Midbrain (tissue), 1 donor: ENCODE measurements at places on chromosomes 5 and 9.

DNA sequence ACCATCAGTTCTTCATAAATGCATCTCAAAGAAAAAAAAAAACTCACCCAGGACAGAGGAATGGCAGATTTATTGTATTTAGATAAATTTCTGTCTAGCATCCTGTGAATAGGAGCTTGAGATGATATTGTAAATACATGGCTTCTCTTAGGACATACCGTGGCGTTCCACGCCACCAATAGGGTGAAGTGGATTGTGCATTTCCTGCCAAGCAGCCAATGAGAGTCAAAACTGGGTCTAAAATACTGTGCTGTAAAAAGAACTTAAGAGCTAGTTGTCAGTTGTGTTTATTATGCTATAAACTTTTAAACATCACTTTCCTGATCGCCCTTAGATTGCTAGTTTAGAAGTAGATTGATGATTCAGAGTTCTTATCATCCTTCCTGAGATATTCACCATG is 20.9 kb upstream of the TRPM6 start:
- DNase-seq = no peak

GRCh38 chr5:42423285-42424165 is at the start of gene GHR:
TSS of gene GHR (plus strand) at chr5:42423439. CDS start at chr5:42565875, 142,436 bp downstream.
- DNase-seq = peak; percentile 86

- DNase-seq = no peak
Observed at GRCh38 chr5:167643631-167644280, 647.7 kb upstream of the WWC1 start.

DNA sequence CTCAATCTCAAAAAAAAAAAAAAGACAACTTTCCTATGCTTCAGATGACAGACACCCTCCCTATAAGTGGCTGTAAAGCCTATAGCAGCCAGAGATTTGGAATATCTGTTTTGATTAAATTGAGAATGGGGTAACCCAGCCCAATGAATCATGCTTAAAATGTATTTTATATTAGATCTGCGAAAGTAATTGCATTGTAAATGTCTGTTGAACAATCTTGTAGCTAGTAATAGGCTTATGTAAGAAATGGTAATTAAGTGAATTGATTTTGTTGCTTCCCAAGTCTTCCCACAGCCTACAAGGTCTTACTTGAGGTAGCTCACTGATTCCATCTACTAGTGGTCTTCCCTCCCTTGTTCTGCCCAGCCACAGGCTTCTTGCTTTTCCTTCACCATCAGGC is 590.7 kb downstream of the ACTL7B start:
- no peak for DNase-seq

DNA sequence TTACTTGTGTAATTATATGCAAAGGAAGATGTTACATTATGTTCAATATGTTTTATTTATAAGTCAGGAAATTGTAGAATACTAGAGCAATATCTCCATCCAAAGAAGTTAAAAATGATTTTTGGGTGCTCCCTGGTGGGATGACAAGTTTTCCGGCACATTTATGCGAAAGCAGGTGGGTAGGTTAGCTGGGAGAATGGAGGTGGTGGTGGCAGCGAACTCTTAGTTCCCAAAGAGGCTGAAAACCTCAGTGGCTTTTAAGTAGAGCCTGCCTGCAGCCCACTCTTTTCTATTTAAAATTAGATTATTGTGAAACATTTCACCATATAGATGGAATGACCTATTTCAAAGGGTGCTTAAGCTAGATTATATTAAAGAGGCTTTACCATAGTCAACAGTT is 51.8 kb downstream of the ANKRD33B start:
- DNase-seq = no peak
